Upper lobe of right lung (tissue), 1 donor: ENCODE measurements at places on chromosomes 11 and 22.

DNA sequence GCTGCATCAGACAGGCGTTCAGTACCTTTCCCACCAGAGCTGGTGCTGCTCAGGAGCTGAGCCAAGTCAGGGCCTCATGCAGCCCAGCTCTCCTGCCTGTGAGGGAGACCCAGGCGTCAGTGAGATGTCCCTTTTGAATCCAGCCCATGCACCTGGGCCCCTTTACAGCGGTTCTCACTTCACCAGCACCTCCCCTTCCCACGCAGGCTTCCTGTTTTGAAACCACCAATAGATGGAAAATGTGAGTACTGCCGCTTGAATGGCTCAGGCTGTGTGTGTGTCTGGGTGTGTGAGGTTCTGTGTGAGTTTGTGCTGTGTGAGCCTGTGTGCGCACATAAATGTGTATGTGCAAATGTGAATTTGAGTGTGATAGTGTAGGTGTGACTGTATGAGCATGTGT is 88.4 kb downstream of the UBASH3B start:
- no peak for DNase-seq
- H3K27ac ChIP-seq = peak overlapping the region; percentile 66
- no peak overlapping the region for H3K4me3 ChIP-seq
- no peaks in the 10 kb centered on the region for H3K27me3 ChIP-seq
- H3K4me1 ChIP-seq = peaks cover 34% of the 10 kb centered on the region

GRCh38 chr11:63880403-63880790 is 36.6 kb downstream of the RCOR2 start:
- H3K27ac ChIP-seq = no peak overlapping the region
- no peak overlapping the region for H3K4me3 ChIP-seq
- no peaks in the 10 kb centered on the region for H3K27me3 ChIP-seq
- H3K36me3 ChIP-seq = no peaks in the 10 kb centered on the region
- no peak for DNase-seq

GRCh38 chr22:48112687-48113521 is 1350.5 kb downstream of the TBC1D22A start:
- no peak overlapping the region for H3K4me3 ChIP-seq
- no peak for DNase-seq
- H3K27me3 ChIP-seq = peaks cover under 1% of the 10 kb centered on the region
- H3K27ac ChIP-seq = no peak overlapping the region
- no peaks in the 10 kb centered on the region for H3K36me3 ChIP-seq

DNA sequence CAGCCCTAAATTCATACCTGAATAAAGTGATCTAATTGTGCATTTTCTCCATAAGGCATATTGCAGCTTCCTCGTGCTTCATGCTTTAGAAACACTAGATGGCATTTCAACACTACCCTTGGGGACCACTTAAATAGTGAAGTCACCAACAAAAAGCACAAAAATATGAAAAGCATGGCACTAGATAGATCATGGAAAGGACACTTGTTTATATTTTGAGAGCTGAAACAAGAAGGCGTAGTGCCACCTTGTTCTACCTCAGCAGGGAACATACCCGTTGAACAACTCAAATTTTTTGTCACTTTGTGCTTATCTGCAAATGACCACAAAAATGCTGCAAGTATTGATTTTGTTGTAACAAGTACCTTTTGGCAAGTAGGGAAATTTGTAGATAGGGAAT is 8.6 kb downstream of the TBCEL start:
- no peaks in the 10 kb centered on the region for H3K27me3 ChIP-seq
- no peak overlapping the region for H3K4me3 ChIP-seq
- H3K27ac ChIP-seq = no peak overlapping the region
- H3K36me3 ChIP-seq = no peaks in the 10 kb centered on the region
- H3K4me1 ChIP-seq = peaks cover 3% of the 10 kb centered on the region

DNA sequence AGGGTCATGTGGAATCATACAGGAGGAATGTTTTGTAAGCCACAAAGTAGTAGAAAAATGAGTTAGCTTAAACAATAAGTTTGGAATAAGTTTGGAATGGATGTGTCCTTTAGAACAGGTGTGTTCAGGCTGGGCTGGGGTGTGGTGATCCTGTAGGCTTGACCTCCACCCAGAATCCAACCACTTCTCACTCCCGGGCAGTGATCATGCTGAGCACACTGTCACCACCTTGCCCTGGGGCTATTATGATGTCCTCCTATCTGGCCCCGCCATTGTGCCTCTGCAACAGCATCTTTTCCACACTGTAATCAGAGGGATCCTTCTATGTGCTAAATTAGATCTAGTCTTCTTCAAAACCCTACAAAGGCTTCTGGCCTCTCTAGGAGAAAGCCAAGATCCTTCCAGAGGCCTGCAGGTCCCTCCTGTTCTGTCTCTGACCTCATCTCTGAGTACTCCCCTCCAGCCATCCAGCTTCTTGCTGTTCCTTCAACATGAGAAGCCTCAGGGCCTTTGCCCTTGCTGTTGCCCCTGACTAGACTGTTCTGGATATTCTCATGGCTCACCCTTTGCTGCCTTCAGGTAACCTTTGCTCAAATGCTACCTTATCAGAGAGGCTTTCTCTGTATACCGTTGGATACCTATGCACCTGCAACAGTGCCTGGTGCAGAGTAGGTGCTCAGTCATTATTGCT is 18.8 kb upstream of the ACCSL start:
- H3K27me3 ChIP-seq = no peaks in the 10 kb centered on the region
- DNase-seq = no peak
- no peak overlapping the region for H3K4me3 ChIP-seq
- no peaks in the 10 kb centered on the region for H3K36me3 ChIP-seq
- H3K4me1 ChIP-seq = peaks cover 21% of the 10 kb centered on the region

GRCh38 chr11:121321614-121322243 is 29.2 kb downstream of the SC5D start:
- H3K4me1 ChIP-seq = no peaks in the 10 kb centered on the region
- no peak overlapping the region for H3K4me3 ChIP-seq
- H3K27ac ChIP-seq = no peak overlapping the region
- no peaks in the 10 kb centered on the region for H3K27me3 ChIP-seq
- no peak for DNase-seq
- H3K36me3 ChIP-seq = no peaks in the 10 kb centered on the region
